NCI-H187 (cell line): ENCODE measurements at places on chromosomes 5 and 9.
A peak's percentile ranks its signal among the peaks of the same experiment; 100 is the strongest.

DNA sequence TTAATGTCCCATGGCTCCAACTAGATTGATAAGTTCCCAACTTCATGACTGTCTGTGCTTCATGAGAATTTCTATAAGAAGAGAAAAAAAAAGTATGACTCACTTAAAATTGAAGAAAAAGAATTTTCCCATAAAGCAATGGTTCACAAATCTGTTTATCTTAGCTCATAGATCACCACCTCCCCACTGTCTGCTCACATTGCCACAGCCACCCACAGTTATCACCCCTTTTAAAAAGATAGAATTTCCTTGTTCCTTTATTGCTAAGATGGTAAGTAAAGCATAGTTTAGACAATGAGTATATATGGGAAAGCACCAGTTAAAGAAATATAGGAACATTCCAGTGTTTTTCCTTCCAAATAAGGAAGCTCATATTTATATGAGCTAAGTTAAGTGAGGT is 67.1 kb downstream of the ALDH7A1 start:
- no peak for DNase-seq

GRCh38 chr9:126933334-126933980 is 18.9 kb downstream of the RALGPS1 start:
- no peak for DNase-seq

GRCh38 chr9:7320139-7320538 is 479.4 kb downstream of the DMAC1 start:
- DNase-seq, result no peak

GRCh38 chr5:108557686-108558085 is 175.8 kb upstream of the FBXL17 start:
- DNase-seq, result no peak

DNA sequence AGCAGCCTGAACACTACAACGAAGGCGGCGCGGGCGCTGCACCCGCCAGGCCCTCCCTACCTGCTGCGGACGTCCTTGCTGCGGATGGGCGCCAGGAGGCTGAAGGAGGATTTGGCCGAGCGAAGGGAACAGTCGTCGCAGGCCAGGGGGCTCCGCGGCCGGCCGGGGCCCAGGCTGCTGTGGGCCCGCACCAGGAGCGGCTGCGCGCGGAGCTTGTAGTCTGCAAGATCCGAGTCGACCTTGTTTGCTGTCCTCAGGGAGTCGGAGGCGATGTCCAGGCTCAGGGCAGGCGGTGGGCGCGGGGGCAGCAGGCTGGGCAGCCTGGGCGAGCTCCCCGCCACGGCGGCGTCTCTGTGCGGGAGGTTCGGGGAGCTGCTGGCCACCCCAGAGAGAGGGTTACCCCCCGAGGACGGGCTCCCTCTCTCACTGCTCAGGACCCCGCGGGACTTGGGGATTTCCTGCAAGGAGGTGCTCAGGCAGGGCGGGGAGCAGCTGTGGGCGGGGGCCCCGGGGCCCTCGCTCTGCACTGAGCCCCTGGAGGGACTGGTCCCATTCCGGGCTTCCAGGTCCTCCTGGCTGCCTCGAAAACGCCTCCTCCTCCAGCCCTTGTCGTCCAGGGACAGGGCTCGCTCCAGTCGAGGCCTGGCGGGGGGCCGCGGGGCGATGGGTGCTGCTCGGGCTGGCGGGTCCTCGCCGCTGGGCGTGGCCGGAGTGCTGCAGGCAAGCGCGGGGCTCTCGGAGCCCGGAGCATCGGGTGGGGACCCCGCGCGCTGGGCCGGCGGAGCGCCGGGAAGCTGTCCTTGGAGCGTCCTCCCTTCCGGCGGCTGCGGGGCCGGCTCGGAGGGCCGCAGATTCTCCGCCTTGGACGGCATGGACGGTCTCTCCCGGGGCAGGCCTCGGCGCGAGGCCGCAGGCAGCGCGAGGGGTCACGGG is 831 bp downstream of the INPP5E start:
- no peak for DNase-seq

DNA sequence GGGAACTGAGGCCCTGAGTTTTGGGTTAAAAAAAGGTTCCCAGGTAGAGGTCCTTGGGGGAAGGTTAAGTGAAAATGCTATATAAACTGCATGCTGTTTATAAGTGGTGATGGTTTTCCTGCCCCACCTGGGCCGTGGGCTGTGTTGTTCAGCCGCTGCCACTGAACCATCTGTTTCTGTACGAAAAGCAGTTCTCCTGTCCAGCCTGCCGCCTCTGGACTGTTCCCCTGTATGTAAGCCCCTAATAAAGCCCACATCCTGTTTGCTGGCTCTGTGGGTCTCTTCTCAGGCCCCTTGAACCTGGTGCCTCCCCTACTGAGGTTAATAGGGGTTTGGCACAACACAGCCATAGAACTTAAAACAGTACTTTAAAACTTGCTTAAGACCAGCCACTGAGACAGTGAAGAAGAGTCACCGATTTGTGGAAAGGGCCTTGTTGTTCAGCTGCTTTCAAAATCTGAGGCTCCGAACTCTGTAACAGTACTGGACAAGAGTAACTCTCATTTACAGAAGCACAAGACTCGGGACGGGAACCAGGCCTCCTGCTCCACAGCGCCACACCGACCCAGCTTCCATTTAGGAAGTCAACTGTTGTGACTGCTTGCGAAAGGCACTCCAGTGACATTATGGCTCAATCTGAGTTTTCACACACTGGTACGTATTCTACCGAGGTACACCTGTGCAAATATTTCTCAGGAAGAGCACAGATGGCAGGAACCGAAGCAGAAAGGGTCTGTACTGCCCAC is 192.5 kb downstream of the CDK5RAP2 start:
- peak; percentile 38 for DNase-seq
